Non-pigmented ciliary epithelial cell (primary cell): ENCODE measurements at places on chromosomes 2 and 18.
A peak's percentile ranks its signal among the peaks of the same experiment; 100 is the strongest.

GRCh38 chr2:148585696-148586095 lies 58.9 kb upstream of the EPC2 start:
- no peak for DNase-seq

- DNase-seq: no peak
Observed at GRCh38 chr2:147467441-147467840, 377.4 kb upstream of the ACVR2A start.

DNA sequence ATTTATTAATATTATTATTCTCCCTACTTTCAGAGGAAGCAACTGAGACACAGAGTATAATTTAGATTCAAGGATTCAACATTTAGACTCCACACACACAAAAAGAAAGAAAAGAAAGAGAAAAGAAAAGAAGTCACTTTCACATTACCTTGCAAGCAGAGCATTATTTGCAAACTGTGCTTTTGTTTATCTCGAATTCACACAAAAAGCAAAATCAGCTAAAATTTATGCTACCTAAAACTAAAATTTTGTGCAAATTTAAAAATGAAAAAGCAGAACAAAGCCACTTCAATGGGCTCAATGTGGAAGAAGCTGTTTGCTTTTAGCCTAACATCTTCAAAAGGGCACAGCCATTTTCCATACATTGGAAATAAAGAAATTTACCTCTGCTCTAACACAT lies 1282.7 kb upstream of the GYPC start:
- no peak for DNase-seq

GRCh38 chr2:96985181-96985945 lies 1.0 kb downstream of the FAM178B start:
- DNase-seq: no peak

DNA sequence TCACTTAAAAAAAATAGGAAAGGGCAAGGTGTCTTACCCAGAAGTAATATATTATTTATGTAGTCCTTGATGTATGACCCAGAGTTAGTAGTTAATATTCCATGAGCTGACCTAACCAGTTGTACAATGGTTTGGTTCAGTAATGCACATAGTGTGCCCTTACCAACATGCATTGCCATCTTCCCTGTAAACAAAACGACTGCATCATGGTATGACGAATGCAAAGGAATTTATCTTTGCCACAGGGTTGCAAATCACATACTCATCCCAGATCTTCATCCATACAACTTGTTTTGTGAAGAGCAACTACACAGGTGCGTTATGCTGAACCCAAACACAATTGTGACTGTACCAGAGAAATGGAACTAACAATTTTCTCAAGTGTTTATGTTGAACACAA lies 68.9 kb upstream of the ZSWIM2 start:
- no peak for DNase-seq

GRCh38 chr2:99444222-99444621 lies 45.6 kb downstream of the REV1 start:
- DNase-seq: no peak

DNA sequence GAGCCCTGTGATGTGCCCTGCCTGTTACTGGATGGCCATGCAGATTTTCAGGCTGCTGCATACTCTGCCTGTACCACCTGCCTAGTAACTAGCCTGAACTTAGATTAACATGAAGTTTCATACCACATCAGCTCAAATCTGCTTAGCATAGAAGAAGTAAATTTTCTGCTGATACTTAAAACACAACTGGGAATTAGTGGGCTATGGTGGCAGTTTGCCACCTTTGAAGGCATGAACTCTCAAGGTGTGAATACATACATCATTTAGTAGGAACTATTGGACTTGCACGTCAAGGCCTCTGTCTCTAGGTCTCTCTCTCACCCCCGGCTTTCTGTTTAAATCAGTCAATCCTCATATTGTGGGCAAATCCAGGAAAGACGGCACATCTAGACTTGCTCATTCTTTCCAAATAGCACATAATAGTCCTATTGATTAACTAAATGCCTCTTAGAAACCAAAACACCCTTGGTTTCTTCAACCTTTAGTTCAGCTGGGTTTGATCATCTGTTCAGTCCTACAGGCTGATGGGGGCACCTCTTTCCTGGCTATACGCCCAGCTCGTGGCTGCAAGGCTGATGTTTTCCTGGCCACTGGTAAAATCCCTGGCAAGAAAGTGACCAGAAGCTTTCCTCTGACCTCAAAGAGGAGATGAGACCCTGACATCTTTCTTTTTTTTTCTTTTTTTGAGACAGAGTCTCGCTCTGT lies 58.4 kb downstream of the ALPK2 start:
- DNase-seq: no peak

- no peak for DNase-seq
Observed at GRCh38 chr2:63425606-63426005, 162.7 kb downstream of the WDPCP start.

GRCh38 chr2:133500917-133501316 lies 67.3 kb downstream of the NCKAP5 start:
- DNase-seq: no peak

GRCh38 chr2:217622205-217623060 lies 380.4 kb downstream of the TNS1 start:
- DNase-seq: peak; percentile 37

- no peak for DNase-seq
Observed at GRCh38 chr2:12897181-12897580, 180.4 kb downstream of the TRIB2 start.

- DNase-seq: no peak
Observed at GRCh38 chr2:88832311-88832991, 141.0 kb downstream of the RPIA start.

GRCh38 chr18:2420367-2420766 lies 150.9 kb downstream of the METTL4 start:
- no peak for DNase-seq

GRCh38 chr2:185381631-185382030 lies 357.0 kb upstream of the FSIP2 start:
- no peak for DNase-seq

- DNase-seq: no peak
Observed at GRCh38 chr2:75494137-75494769, 66.5 kb downstream of the EVA1A start.

- DNase-seq: no peak
Observed at GRCh38 chr2:212311807-212312404, 226.7 kb downstream of the ERBB4 start.

DNA sequence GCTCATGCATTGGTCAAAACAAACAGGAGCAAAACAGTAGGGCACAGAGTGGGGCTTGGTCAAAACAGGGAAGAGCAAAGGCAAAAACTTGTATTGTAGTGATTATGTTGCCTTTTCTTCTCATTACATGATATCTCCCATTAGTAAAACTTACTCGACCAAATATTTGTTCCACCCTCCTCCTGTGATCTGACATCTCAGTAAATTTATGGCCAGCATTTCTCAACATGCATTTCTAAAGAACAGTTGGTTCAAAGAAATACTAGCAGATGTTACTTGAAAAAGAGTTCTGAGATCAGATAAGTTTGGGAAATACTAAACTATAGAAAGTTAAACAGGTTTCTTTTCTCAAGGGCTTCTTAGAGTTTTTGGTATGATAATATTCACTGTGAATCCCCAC lies 423.1 kb downstream of the FIGN start:
- DNase-seq: no peak

GRCh38 chr2:175371378-175371777 lies 189.9 kb upstream of the ATP5MC3 start:
- no peak for DNase-seq

DNA sequence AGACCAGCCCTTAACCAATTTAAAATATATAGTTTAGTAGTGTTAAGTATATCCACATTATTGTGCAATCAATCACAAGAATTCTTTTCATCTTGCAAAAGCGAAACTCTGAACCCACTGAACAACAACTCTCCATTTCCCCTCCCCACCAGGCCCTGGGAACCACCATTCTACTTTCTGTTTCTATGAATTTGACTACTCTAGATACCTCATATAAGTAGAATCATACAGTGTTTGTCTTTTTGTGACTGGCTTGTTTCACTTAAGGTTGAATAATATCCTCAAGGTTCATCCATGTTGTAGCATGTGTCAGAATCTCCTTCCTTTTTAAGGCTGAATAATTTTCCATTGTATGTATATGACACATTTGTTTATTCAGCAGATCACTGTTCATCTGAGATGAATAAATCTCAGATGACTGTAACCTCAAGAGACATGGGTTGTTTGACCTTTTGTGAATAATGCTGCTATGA lies 8.1 kb upstream of the SOS1 start:
- DNase-seq: no peak

DNA sequence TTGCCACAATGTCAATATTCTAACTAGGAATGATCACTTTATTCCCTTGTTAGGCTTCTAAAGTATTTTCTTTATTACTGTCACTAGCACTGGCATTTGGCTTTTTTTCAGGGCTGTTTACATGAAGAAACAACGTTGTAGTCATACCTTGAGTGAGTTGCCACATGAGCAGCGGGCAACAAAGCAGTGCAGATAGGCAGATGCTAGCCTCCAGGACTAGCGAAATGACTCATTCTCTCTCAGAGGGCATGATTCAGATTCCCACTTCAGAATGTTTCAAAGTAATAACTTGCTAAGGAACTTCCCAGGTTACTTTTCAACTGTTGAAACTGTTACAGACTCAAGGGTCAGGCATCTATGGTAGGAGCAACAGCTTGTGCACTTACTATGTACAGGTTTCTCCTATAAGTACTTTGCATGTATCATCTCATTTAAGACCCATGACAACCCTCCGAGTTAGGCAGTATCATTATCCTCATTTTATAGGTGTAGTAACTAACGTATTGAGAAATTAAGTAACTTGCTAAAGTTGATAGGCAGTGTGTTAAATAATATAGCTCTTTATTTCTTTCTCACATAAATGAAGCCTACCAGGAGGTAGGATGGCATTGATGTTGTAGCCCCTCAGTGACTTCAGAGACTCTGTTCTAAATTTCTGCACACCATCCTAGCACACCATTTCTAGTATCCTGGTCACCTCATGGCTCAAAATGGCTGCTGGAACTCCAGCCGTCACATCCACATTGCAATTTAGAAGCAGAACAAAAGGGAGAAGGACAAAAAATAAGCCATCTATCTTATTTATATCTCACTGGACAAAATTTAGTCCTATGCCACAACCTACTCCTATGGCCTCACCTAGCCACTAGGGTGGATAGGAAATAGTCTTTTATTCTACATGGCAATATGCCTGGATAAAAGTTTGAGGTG lies 83.3 kb downstream of the ICOS start:
- peak; percentile 28 for DNase-seq

GRCh38 chr2:174328961-174329715 lies 5.6 kb upstream of the SP9 start:
- no peak for DNase-seq

GRCh38 chr2:122927197-122927596 lies 1097.9 kb upstream of the CNTNAP5 start:
- no peak for DNase-seq

DNA sequence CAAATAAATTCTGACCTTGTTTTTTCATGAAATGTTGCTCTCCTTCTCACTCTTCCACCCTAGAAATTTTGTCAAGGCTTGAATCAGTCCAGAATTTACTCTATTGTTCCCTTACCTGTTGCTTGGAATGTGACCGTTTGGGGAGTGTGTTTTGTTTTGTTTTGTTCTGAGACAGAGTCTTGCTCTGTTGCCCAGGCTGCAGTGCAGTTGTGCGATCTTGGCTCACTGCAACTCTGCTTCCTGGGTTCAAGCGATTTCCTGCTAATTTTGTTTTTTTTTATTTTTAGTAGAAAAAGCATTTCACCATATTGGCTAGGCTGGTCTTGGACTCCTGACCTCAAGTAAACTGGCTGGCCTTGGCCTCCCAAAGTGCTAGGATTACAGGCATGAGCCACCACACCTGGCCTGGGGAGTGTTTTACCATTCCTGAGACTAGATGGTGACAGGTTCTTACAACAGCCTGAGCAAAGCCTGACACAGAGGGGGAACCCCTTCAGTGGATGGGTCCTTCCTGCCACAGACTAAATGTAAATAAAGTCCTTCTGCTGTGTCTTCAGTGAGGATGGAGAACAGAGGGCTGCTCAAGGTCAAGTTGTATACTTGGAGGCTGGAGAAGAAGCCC lies 52.0 kb downstream of the HAUS1 start:
- no peak for DNase-seq

DNA sequence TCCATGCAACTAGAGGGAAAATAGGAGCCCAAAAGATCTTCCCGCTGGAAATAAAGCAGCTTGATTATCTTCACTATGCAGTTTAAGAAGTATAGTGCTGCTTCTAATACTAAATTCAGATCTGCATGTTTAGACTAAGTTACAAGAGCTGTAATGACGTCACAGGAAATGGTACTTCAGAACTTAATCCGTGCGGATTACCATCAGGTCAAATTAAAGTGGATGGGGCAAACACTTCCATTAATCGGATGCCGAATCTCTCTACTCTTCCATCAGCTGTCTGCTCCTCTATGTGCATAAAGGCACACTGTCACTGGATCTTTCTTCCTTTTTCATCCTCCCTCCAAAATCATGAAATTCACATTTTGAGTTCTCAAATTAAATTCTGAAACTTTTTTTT lies 52.6 kb downstream of the TRAPPC12 start:
- DNase-seq: no peak

DNA sequence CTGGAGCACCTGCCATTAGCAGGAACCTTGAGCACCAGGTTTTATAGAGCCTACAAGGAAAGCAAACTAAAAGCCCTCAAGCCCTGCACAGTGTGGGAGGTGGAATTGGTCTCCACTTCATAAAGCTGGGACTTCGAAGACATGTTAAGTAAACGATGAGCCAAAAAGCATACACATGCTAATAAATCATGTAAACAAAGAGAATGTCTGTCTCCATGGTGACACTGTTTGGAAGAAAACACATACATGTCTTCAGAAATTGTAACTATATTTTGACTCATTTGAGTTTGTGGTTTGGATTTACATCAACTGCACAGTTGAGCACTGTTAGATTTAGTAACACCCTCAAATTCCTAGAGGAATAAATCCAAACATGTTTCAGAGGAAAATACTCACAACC lies 978.5 kb upstream of the LRRTM1 start:
- DNase-seq: no peak

DNA sequence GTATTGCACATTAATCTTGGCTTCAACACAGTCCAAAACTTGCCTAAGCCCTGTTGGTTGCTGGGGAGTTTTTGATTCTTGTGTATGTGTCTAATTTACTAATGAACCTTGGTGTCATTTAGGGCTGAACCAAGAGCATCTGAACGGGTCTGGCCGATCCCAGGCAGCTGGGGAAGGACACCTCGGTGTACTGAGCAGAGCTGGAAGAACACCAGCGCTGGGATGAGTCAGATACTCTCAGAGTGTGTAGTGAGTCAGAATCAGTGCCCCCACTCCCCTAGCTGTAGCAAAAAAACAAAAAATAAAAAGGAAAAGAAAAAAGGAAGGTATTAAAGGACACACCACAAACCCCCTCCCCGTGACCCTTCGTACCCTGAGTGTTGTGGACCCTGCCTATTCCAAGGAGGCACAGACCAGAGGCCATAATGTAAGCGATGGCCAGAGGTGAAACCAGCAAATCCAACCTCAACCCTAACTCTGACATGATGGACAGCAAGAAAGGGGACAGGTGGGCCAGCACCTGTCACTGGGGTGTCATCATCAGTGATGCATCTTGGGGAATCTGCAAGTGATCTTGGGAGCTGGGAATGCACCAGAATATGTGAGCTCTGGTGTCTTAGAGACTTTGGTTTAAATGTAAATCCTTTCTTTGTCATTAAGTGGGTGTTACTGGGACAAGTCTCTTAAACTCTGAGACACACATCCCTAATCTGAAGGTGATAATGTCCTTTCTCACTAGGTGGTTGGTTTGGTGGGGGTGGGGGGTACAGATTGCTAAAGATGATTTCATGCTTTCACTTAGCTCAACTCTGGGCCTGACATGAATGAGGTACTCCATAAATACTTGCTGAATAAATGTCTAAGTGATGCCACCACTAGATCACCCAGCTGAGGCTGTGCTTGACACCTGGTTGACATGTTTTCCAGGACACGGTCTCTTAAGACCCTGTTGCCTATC lies 34.2 kb upstream of the NCOA1 start:
- peak; percentile 43 for DNase-seq

GRCh38 chr2:70258532-70258875 lies 567 bp downstream of the PCYOX1 start:
- no peak for DNase-seq
